ENCODE measurements at places on chromosomes 2 and 18.

DNA sequence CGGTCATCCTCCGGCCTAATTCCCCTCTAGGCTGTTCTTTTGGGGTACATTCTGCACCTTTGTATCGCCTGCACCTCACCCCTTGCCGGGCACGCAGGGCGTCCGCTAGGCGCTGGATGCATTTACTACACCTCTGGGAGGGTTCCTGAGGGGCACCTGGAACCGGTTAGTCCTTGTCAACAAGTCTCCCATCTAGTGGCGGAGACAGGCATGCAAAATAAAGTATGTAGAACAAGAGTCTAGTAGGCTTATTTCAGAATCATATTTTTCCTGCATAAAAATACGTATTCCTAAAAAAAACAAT lies 705 bp upstream of the TEX261 start:
- peak; percentile 21 for DNase-seq

- no peak for DNase-seq
Observed at GRCh38 chr2:134453476-134453875, 199.6 kb downstream of the MGAT5 start.

- DNase-seq = no peak
Observed at GRCh38 chr2:97757062-97757461, 43.7 kb downstream of the ZAP70 start.

GRCh38 chr2:7724336-7724735 lies 807.1 kb downstream of the RNF144A start:
- no peak for DNase-seq

GRCh38 chr2:160652236-160652635 lies 158.6 kb upstream of the RBMS1 start:
- peak; percentile 27 for DNase-seq

GRCh38 chr2:62931536-62931935 lies 119.1 kb upstream of the OTX1 start:
- DNase-seq = no peak

DNA sequence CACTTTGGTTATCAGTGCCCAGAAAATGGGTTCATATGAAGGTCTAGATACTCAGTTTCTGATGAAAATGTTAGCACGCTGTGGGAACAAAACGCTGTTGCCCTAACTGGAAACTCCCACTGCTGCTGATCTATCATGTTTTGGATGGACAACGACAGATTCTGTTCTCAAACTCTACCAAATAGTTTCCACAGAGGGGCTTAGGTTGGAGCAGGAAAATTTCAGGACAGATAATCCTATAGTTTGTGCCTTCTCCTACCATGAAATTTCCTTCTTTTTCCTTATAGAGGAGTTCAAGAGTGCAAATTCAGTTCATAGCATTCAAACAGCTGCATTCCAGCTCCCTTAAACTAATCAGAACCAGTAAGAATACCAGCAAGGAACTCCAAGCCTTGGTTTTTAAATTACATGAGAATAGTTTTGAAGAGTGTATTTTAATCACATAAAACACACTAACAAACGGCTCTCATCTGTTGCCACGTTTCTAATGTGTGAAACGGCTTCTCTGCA lies 58.7 kb upstream of the RALBP1 start:
- no peak for DNase-seq

GRCh38 chr2:174004905-174005605 lies 39.9 kb upstream of the SP3 start:
- no peak for DNase-seq

GRCh38 chr2:238912916-238913875 lies 65.3 kb downstream of the TWIST2 start:
- DNase-seq = no peak

DNA sequence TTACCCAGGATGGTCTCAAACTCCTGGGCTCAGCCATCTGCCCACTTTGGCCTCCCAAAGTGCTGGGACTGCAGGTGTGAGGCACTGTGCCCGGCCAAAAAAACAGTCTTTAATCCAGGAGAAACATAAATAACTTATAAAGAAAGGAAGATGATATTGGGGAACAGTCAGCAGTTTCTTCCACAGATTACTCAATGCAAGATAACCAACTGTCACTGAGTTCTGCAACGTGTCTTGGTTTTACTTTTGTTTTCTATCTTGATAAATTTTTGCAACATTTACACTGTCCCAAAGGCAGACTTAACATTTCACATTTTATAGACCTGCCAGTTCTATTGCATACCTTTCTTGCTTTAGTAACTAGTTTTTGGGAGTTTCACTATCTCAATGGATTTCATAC lies 71.1 kb downstream of the ANKRD44 start:
- DNase-seq = no peak

GRCh38 chr2:107259408-107260195 lies 373.6 kb upstream of the ST6GAL2 start:
- DNase-seq = no peak

DNA sequence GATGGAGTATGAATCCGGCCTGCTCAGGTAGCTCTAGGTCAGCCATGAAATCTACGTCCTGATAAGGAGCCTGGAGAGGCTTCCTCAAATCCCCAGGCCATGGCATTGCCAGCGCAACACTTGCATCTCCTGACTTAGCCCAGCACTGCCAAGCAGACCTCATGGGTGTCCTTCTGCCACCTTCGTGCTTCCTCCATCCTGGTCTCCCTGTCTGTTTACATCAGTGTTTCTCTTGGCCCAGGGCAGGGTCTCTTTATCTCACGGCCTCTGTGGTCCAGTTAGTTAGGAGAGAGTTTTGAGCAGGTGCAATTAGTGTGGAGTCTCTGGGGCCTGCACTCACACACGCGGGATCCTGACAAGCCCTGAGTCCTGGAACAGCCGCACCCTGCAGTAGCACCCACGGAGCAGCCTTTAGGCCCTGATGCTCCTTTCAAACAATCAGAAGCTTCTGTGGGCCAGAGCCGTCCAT lies 193.1 kb upstream of the ARL4C start:
- DNase-seq = no peak

Measured in activated CD8-positive, alpha-beta memory T cell treated with anti-CD3 and anti-CD28 coated beads for 1 hour (primary cell).